Calu3 (cell line): ENCODE measurements at places on chromosomes 11 and 22.
A peak's percentile ranks its signal among the peaks of the same experiment; 100 is the strongest.

DNA sequence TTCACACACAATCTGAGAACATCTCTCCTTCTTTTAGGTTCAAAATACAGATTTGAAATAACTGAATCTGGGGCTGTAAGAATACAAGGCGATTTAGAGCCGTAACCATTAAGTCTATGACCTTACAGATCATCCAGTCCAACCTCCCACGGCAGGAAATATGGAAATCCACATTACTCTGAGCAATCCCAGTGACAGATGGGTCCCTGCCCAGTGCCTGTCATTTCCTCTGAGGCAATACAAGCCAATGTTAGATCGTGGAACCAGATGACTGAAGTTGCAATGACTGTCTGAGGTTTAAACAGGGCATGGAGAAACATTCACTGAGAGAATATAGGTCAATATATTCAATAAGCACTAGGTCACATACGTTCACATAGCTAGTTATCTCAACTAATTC is 77.4 kb upstream of the OR5AK2 start:
- peak; percentile 38 for DNase-seq

- no peak for DNase-seq
These were observed 223.5 kb upstream of the BLID start for GRCh38 chr11:122339436-122340060.

DNA sequence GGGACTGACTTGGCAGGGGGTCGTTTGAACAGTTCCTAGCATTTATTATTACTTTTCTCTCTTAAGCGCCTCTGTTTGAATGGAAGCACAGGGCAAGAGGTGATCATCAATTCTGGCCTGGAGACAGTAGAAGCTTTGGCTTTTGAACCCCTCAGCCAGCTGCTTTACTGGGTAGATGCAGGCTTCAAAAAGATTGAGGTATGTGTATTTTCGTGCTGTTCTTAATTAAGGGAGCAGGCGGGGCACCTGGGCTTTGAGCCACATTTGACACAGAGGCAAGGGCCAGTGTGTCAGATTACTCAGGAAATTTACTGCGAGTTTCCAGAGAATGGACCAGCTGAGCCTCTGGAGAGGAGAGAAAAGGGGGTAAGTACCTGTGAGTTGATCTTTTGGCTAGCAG is 102.4 kb upstream of the SORL1-AS1 start:
- no peak for DNase-seq

DNA sequence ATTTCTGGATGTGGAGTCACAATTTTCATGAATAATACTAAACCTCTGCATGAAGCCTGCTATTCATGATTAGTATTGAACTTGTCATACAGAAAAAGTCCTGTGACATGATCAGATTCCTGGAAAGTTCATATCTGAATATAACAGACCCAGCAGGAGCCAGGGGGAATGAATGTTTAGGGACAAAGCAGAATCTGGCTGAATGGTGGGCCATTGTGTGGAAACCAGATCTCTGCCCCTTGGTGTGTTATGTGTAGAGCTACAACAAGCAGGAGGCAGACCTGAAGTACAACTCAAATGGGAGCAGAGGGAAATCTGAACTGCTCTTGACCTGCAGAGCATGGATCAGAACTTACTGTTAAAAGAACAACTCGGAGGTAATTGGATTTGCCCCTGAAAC is 30.3 kb downstream of the KREMEN1 start:
- DNase-seq, result no peak

- no peak for DNase-seq
These were observed 15.1 kb upstream of the SMIM38 start for GRCh38 chr11:69140635-69141034.

DNA sequence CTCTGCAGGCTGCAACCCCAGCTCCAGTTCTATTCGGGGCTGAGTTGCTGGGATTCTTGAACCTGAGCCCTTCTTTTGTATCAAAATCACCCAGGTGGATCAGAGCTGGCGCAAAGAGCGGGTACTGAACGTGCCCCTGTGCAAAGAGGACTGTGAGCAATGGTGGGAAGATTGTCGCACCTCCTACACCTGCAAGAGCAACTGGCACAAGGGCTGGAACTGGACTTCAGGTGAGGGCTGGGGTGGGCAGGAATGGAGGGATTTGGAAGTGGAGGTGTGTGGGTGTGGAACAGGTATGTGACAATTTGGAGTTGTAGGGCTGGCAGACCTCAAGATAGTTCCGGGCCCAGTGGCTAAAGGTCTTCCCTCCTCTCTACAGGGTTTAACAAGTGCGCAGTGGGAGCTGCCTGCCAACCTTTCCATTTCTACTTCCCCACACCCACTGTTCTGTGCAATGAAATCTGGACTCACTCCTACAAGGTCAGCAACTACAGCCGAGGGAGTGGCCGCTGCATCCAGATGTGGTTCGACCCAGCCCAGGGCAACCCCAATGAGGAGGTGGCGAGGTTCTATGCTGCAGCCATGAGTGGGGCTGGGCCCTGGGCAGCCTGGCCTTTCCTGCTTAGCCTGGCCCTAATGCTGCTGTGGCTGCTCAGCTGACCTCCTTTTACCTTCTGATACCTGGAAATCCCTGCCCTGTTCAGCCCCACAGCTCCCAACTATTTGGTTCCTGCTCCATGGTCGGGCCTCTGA is 3.8 kb downstream of the FOLR1 start:
- no peak for DNase-seq

DNA sequence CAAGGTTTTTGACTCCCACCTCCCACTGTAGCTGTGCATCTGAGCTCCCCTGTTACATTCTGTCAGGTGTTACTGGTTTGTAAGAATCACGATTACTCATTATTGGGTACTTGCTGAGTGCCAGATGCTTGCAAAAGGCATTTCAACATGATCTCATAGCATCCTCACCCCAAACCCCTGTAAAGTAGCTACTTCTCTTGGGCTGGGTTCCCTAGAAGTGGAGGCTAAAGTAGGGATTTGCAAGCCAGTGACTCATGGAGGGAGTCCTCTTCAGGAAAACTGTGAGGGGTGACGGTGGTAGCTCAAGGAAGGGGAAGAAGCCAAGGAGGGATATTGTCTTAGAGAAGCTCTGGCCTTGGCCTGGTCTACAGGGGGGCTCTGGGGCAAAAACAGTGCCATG is 78.6 kb downstream of the TIMP3 start:
- no peak for DNase-seq

DNA sequence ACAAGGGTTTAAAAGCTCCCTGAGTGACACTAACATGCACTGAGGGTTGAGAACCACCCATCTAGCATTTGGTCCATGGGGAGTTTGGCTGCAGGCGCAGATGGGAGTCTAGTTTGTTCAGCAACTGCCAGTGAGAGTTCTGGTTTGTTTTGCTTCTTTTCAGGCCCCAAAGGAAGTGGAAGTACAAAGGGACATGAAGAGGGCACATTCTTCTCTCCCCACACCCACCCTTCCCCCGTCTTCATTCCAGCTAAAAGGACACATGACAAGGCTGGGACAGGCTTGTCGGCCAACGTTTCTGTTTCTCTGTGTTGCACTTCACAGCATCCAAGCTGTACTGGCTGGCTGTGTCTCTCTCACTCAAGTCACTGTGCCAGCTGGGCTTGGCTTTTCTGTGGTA is 8.2 kb upstream of the ENDOD1 start:
- no peak for DNase-seq

GRCh38 chr11:10864688-10865087 is 6.8 kb upstream of the ZBED5 start:
- DNase-seq, result no peak

GRCh38 chr22:50696799-50697561 is 24.4 kb downstream of the SHANK3 start:
- DNase-seq, result peak; percentile 41

DNA sequence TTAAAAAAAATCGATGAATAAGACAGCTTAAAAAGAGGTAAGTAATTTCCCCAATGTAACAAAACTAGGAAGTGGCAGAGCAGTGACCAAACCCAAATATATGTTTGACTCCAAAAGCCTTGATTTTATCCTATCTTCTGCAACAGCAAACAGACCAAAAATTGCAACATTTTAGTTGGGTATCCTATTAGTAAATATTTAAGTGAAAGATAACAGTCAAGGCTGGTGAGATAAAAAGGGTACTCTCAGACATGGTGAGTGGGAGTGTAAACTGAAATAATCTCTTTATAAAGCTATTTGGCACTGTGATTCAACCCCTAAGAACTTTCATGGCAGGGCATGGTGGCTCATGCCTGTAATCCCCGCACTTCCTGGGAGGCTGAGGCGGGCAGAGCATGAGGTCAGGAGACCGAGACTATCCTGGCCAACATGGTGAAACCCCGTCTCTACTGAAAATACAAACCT is 1.9 kb upstream of the RDX start:
- DNase-seq, result no peak

DNA sequence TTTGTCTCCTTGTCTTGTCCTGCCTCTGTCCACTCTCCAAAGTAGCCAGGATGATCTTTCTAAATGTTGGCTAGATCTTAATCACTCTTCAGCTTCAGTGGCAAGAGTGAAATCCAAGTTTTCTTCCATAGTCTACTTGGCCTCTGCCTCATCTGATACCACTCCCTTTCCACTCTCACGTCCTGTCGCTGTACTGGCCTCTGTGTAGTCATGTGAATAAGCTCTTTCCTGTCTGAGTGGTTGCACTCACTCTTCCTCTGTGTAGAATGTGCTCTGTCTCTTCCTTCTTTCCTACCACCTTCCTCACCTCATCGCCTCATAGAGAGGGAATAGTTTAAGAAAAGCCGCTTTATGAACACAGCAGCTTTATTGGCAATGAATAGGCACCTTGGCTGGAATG is 86.5 kb downstream of the WNT11 start:
- DNase-seq, result no peak

- no peak for DNase-seq
These were observed 2.3 kb downstream of the RHOG start for GRCh38 chr11:3838504-3838903.

DNA sequence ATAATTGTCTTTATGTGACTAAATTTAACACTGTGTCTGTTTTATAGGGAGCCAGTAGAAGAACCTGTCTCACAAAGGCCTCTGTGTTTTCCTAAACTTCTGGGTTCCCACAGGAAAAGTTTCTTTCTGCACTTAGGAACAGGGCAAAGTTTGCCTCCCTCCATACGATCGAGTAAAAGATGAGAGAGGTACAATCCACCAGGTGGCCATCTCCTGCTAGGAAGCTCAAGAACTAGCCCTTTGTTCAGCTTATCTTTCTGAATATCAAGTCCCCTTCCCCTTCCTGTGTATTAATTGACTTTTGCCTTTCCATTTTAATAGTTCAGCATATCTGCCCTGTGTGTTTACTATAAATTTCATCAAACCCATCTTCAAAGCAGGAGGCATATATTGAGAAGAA is 18.0 kb downstream of the CSNK2A3 start:
- no peak for DNase-seq

GRCh38 chr11:20511982-20512381 is 87.4 kb upstream of the SLC6A5 start:
- no peak for DNase-seq

DNA sequence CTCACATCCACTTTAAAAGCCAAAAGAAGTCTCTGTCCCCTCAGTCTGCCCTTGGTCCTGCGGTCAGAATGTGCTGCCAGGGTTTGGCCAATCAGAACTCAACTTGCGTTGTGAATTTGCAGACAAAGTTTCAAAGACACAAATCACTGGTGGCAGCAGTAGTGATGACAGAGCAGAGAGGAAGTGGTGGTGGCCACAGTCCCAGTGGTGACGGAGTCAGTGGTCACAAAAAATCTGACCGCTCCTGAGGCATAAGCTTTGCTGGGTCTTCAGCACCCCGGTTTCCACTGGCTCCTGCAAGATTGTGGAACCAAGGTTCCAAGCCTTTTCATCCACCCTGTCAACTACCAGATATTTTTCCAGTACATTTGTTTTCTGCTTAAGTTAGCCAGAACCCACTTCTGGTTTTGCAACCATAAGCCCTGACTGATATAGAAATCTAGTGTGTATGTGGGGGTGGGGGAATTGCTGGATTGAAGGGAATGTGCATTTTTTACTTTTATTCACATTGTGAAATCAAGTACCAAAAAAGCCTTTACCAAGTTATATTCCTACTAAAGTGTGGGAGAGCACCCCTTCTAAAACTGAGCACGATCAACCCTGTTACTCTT is 112.3 kb downstream of the TMPRSS5 start:
- DNase-seq, result no peak

- no peak for DNase-seq
These were observed 9.7 kb downstream of the OR5AN1 start for GRCh38 chr11:59368238-59369022.

- no peak for DNase-seq
These were observed 100.8 kb downstream of the TRAF6 start for GRCh38 chr11:36409152-36409816.

DNA sequence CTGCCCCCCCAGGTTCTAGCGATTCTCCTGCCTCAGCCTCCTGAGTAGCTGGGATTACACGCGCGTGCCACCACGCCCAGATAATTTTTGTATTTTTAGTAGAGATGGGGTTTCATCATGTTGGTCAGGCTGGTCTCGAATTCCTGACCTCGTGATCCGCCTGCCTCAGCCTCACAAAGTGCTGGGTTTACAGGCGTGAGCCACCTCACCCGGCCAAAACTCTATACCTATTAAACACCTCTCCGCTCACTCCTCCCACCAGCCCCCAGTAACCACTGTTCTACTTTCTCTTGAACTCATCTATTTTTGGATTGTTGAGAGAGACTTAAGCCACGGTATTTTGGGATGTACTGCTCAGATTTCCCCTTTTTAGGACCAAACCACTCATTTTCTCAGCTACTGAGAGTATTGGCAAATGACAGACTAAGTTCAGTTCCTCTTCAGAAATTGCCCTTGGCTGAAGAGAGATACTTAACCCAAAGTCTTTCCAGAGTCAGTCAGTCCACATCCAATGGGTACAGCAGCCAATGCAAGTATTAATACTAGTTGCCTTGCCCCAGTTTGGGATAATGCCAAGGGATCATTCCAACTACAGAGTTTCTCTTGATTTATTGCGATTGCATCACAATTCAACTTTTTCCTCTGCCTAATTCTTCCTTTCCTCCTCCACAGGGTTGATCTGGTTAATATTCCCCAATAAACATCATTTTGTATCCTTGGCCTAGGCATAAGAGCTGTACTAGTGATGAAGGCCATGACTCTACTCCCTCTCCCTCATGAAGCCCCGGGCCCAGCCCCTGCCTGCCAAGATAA is 36.8 kb upstream of the CSTF3 start:
- DNase-seq, result no peak
